ENCODE measurements at places on chromosomes 2 and 18.

- no peak for DNase-seq
Measured at GRCh38 chr2:113697516-113697915, 58.9 kb downstream of the SLC35F5 start.

GRCh38 chr2:28348149-28348567 lies 44.5 kb upstream of the FOSL2 start:
- no peak for DNase-seq

- no peak for DNase-seq
Measured at GRCh38 chr2:58913082-58913726, 672.1 kb upstream of the FANCL start.

DNA sequence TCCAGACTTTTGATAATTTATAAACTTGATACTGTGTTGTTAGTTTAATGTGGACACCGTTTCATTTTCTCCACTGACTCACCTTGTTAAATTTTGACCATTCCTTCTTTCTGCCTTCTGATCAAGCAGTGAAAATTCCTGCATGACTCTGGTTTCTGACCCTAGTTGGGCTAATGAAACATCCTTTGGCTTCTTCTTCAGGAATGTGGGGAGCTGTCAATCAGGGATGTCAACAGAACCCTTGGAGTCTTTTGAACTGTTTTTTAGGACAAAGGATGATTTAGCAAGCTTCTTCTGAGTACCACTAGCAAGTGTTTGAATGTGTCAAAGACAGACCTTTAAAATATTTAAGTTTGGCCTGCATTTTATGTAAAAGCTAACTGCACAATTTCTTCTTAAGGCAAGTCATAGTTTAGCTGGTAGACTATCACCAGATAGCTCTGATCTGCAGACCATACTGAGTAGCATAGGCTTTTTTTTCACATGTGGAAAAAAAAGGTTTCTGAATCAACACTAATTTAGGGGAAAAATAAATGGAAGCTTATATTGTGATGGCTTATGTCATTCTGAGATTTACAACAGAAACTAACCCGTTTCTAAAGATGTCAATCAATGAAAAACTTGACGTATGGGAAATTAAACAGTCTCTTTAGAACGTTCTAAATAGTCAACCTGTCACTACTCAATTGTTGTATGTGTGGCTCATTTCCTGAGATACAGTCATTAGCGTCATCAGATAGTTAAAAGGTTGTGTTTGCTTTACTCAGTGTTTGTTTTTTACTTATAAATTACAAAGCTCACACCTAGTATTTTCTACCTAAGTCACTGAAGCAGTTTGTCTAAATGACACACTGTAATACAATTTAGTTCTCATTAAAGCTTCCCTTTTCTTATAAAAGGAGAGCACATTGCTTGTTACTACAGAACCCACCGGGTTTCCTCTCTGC lies 311.4 kb downstream of the PTPRM start:
- DNase-seq = no peak

DNA sequence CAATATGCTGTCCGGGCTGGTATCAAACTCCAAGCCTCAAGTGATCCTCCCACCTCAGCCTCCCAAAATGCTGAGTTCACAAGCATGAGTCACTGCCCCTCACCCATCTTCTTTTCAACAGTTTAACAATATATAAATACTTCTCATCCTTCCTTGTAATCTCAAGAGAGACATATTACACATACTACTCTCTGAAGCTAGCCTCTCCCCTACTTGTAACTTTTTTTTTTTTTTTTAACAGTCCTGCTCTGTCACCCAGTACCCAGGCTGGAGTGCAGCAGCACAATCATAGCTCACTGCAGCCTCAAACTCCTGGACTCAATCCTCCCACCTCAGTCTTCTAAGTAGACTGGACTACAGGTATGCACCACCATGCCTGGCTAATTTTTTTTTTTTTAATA lies 5.7 kb downstream of the GFPT1 start:
- DNase-seq = peak; percentile 49

DNA sequence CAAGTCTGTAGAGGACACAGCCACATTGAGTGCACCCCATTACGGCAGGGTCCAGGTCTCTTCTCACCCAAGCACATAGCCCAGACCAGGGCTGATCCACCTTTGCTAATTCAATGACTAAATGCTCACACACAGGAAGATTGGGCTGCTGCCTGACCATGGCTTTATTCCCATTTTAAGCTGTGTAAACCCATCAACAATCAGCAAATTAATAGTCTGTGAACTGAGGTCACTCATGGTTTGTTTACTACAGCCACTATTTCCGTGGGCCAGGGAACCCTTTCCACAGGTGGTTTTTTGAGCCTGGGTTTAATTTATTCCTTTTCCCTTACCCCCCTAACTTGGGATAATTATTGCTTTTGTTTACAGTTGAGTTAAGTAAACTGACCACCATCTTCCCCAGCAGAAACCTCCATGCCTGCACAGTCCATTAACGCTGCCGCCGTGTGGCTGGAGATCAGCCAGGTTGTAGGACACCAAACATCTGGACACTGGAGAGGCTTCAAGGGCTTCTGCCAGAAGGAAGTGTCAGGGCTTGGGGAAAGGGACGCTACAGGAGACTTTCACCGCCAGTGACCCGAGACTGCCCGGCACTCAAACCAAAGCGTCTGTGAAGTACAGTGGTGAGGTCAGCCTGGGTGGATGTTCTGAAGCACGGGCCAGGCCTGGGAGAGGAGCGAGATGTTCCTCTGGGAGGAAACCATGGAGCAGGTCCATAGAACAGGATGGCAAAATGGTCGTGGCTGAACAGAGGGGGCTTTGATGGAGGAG lies 282.9 kb downstream of the DYSF start:
- no peak for DNase-seq

- no peak for DNase-seq
Measured at GRCh38 chr2:64854773-64855237, 134.4 kb upstream of the SLC1A4 start.

GRCh38 chr2:38181806-38182491 lies 106.0 kb upstream of the CYP1B1 start:
- DNase-seq = no peak

- no peak for DNase-seq
Measured at GRCh38 chr2:226256237-226256636, 543.4 kb downstream of the IRS1 start.

- no peak for DNase-seq
Measured at GRCh38 chr2:142694282-142694681, 183.2 kb upstream of the KYNU start.

- peak; percentile 56 for DNase-seq
Measured at GRCh38 chr18:21179590-21180220, 62.3 kb upstream of the GREB1L start.

- no peak for DNase-seq
Measured at GRCh38 chr18:76668119-76668518, 154.2 kb upstream of the ZNF236 start.

GRCh38 chr2:158723181-158723838 lies 71.8 kb upstream of the DAPL1 start:
- no peak for DNase-seq

- DNase-seq = peak; percentile 83
Measured at GRCh38 chr2:63050334-63051041, at the start of gene OTX1. OTX1 (plus strand) TSS chr2:63050830; CDS start chr2:63052991, 2,161 bp downstream.

DNA sequence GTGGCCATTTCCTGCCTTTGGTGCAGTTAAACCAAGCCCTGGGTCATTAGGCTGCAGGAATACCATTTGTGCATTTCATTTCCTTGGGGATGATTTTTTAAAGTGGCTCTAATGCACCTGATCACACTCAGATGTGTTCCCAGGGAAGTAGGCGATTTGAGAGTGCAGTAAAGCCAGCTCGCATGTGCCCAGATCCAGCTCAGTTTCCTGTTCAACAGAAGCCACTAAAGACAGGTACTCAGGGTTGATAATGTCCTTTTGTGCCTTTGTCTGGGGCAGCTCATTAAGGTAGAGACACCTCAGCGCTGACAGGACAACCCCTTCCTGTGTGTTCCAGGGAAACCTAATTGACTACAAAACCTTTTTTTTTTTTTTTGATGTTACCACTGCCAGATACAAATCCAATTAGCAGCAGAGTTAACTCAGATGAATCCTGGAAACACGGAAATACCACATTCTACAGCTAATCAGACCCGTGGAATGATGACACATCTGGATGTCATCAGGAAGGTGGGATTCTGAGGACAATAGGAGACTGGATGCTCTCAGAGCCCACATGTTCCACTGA lies 15.2 kb upstream of the CHRNA1 start:
- DNase-seq = no peak

- no peak for DNase-seq
Measured at GRCh38 chr2:179020156-179020750, 29.7 kb downstream of the CCDC141 start.

DNA sequence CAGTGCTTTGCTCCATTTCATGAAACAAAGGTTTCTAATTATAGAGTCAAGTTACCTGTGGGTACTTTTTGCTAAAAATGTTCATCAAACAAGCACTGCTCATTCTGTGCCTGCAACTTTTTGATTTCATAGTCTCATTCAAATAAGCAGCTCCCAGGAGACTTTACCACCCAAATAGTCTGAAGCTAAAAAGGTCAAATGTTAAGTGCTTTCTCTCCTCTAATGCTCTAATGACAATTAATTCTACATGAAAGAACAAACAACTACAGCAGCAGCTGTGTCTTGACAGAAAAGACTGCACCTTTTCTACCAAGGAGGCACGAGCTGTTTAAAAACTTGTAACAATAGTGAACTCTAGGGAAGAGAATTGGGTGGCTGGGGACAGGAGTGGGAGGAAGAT lies 65.3 kb downstream of the CCDC93 start:
- no peak for DNase-seq

- DNase-seq = no peak
Measured at GRCh38 chr18:24506175-24506574, 45.7 kb downstream of the HRH4 start.

DNA sequence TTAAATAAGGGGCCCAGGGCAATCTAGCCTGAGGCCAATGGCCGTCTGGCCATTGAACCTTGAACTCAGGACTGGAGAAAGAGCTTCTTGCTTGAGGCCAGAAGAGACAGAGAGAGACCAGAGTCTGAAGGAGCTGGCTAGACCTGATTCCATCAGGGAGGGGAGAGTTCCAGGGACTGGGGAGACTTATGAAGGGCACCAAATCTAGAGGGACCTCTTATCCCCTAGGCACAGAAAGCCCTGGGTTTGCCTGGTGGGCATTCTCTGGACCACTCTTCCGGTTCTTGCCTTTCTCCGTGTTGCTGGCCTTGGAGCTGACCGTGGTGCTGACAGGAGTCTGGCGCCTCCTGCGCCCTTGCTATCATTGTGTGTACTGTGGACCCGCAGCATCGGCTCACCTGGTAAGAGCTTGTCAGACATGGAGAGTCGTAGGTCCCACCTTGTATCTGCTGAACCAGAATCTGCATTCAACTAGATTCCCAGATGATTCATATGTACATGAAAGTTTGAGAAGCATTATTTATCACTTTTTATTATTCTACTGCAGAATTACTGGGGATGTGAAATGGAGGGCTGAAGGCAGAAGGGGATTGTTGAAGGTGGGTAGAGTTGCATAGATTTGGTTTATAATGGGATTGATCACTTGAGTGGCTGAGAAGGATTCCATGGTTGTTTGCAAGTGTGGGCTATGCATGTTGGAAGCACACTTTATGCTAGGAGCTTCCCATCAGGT lies 4.3 kb upstream of the TRPM8 start:
- peak; percentile 17 for DNase-seq

GRCh38 chr18:75071866-75072671 lies 136.9 kb downstream of the PTGR3 start:
- DNase-seq = no peak

DNA sequence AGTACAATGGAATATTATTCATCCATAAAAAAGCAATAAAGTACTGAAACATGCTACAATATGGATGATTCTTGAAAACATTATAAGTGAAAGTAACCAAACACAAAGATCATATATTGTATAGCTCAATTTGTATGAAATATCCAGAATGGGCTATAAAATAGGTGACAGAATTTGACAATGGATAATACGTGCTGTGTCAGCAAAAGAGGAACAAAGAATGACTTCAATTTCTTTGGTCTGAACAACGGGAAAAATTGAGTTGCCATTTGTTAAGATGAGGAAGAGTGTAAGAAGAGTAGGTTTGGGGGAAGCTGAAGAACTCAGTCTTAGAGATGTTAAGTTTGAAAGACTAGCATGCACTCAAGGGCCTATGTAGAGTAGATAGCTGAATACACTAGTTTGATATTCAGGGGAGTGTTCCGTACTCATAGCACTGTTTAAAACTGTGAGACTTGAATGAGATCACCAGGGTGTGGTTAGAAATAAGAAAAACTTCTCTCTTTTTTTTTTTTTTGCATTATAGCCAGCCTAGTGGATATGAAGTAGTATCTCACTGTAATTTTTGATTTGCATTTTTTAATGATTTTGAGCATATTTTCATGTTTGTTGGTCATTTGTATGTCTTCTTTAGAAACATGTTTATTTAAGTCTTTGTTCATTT lies 213.6 kb downstream of the NR4A2 start:
- DNase-seq = no peak
